Adrenal gland (tissue), 19 donors: ENCODE measurements at places on chromosomes 7 and 10. TPM values are rescaled to one million over a fixed set of nuclear protein-coding genes. Genes with fewer than 3 reads are reported as not detected.

ZPBP gene
- polyA plus RNA-seq = not detected

NEUROG3 gene
- not detected for polyA plus RNA-seq

TFPI2 gene
- 27.4 TPM for polyA plus RNA-seq

TWIST1 gene
- 3.0 TPM for polyA plus RNA-seq

PPP1R3A gene
- polyA plus RNA-seq = not detected

AP3M1 gene
- polyA plus RNA-seq = 6.1 TPM

TAS2R40 gene
- not detected for polyA plus RNA-seq

ANXA8L1 gene
- 0.24 TPM for polyA plus RNA-seq

SAMD9L gene
- polyA plus RNA-seq = 9.3 TPM

CCL24 gene
- polyA plus RNA-seq = not detected

PCBD1 gene
- 188 TPM for polyA plus RNA-seq

TCERG1L gene
- polyA plus RNA-seq = 3.4 TPM

MET gene
- 0.81 TPM for polyA plus RNA-seq

SUPV3L1 gene
- polyA plus RNA-seq = 54.8 TPM

RGS10 gene
- 12.4 TPM for polyA plus RNA-seq

HOXA9 gene
- polyA plus RNA-seq = 4.4 TPM

MYOF gene
- 9.0 TPM for polyA plus RNA-seq

TAS2R41 gene
- not detected for polyA plus RNA-seq
